Left lung (tissue), 14 donors: ENCODE measurements at places on chromosomes 2 and 18. TPM values are rescaled to one million over a fixed set of nuclear protein-coding genes. Genes with fewer than 3 reads are reported as not detected.

- DNase-seq, result no peak
These were observed 144.2 kb upstream of the NABP1 start for GRCh38 chr2:191533693-191534180.

Gene L3MBTL4
- 7.2 TPM for polyA plus RNA-seq

DNA sequence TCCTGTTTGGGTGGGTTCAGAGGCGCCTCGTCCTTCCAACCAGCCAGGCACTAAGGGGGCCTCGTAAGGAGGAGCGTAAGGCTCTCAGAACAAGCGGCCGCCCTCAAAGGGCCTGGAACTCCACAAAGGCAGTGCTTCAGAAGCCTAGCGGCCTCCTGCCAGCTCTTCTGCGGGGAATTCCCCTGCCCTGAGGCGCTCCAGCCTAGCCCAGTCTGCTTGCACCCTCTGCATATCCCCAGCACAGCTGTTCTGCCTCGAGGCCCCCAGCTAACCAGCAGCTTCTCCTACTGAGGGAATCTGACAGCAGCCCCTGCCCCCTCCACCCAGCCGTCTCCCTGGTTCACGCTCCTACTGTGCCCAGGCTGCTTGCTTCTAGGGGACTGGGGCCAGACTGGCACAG is 265.9 kb downstream of the TFCP2L1 start:
- peak; percentile 56 for DNase-seq

DNA sequence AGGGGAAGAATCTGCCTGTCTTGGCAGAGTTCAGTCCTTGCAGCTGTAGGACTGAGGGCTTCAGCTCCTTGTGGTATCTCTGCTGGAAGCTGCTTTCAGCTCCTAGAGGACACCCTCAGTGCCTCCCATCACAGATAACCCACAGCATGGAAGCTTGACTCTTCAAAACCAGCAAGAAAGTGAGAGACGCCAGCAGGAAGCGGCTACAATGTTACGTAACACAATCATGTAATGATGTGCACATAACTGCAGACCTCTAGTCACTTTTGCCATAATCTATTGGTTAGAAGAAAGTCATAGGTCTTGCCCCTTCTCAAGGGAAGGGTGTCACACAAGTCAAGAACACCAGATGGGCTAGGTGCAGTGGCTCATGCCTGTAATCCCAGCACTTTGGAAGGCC is 69.1 kb upstream of the AFF3 start:
- DNase-seq, result no peak

- DNase-seq, result no peak
These were observed 140.6 kb upstream of the DNMT3A start for GRCh38 chr2:25482341-25482740.

GRCh38 chr2:237058423-237058822 is 27.3 kb upstream of the COPS8 start:
- no peak for DNase-seq

DNA sequence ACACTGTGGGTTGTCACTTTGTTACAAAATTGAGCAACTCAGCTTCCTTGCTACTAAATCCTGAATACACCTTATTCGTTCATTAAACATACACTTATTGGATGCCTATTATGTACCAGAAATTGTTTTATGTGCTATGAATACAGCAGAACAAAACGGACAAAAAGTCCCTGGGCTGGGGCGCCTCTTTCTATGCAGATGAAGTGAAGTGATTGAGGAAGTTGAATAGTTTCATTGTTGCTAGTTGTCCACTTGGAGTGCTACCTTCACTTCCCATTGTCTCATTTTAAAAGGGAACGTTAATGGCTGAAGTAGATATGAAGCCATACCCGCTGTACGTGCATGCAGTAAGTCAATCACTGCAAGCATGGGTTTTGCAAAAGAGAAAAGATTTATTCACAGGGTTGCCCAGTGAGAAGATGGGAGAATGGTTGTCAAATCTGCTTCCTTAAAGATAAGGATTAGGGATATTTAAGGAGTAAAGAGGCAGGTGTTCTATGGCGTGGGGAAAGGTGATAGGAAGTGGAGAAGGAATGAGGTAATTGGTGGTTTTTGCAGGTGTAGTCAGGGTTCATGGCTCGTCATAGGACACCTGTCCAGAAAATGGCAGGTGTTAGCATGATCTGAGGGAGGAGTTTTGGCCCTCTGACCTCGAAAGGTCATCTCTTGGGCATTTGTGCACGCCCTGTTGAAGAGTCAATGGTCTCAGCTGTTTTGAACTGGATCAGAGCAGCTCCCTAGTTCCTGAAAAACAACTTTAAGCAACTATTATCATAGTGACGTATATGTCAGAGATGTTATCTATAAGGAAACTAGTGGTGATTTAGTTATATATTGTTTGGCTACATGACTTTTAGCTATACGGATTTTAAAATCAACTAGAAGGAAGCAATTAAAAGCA is 23.5 kb downstream of the TRPM8 start:
- DNase-seq, result no peak

DNA sequence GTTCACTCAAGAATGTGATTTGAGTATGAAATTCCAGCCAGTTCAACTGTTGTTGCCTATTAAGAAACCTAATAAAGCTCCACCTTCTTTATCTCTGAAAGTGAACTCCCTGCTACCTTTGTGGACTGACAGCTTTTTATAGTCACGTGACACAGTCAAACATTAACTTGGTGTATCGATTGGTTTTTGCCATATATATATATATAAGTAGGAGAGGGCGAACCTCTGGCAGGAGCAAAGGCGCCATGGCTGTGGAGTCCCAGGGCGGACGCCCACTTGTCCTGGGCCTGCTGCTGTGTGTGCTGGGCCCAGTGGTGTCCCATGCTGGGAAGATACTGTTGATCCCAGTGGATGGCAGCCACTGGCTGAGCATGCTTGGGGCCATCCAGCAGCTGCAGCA is at the start of gene UGT1A1:
Gene UGT1A1, plus strand, starts transcription at position 228 of the 400 bp plus-strand sequence. Its CDS starts 18 bp downstream, at position 246.
- no peak for DNase-seq

DNA sequence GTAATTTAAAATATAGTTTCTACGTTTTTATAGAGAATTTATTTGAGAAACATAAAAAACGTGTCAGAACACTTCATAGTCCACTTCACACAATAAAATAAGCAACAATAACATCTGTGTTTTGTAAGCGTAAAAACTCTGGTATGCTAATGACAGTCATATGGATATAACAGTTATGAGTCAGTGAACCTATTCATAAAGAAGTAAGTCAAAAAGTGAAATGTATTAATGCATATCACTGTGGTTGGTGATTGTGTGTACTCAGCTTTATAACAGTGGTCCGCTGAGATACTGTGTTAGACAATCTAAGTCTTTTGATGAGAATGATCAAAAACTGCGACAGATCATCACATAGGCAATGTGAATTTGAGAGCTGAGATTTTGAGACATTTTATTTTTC is 153.2 kb downstream of the WDR7 start:
- no peak for DNase-seq

DNA sequence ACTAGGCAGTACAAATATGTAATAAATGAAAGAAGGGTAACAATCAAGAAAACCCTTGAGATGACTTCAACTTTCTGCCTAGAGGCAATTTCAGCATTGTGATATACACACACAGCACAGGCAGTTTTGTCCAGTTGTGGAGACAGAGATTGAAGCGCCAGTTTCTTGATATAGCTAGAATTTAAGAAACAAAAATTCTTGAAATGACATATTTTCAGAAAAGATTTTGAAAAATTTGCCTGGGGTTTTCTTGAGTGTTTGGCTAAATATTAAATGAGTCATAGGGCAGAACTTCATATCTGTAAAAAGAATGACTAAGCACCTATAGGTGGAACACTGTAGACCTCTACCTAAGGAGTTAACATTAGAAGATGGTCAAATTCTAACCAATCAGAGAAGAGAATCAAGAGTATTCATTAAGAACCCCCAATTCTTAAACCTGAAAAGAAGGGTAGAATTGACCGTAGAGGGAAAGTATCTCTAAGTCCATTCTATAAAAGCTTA is 1266.8 kb upstream of the TMEFF2 start:
- no peak for DNase-seq

GRCh38 chr2:38535744-38536506 is 66.8 kb downstream of the HNRNPLL start:
- DNase-seq, result peak; percentile 70

DNA sequence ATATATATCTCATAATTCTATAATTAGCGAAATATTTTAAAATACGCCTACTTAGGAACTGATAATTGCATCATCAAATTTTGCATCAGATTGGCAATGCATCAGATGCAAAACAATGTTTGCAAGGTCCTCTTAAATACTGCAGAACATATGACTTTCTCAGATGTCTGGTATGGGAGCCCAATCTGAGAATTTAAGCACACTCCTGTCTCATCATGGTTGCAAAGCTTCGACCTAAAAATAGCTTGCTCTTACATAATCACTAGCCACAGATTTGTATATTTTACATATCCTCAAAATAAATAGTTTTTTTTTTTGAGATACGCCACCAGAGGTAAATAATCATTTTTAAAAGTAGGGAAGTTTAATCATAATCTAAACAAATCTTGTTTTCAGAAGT is 123.2 kb downstream of the CABYR start:
- no peak for DNase-seq

Gene ARID5A
- 7.2 TPM for polyA plus RNA-seq

DNA sequence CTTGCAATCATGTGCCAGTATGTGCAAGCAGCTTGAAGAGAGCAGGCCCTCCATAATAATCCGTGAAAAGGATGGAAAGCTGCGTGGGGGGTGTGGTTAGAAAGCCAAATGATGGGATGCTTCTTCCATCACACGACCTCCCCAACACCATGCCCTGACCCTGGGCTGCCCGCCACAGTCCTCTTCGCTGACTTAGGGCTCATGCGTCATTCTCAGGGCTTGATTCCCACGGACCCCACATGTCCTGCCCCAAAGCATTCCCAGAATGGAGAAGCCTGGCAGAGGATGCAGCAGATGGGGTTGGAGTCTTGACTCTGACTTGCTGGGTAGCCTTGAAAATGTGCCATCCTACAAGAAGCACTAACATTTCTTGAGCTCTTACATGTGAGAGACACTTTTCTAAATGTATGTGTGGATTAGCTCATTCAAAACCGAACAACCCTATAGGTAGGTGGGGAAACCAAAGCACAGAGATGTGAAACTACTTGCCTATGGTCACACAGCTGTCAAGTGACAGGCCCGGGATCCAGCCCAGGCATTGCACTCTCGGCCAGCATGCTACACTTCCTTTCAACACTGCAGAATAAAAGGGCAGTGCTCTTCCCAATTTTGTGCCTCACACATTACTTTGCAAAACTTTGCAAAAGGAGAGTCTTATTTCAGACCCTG is 3.7 kb downstream of the TNS1 start:
- no peak for DNase-seq
